GM04504 (cell line): ENCODE measurements at places on chromosomes 2 and 18.

DNA sequence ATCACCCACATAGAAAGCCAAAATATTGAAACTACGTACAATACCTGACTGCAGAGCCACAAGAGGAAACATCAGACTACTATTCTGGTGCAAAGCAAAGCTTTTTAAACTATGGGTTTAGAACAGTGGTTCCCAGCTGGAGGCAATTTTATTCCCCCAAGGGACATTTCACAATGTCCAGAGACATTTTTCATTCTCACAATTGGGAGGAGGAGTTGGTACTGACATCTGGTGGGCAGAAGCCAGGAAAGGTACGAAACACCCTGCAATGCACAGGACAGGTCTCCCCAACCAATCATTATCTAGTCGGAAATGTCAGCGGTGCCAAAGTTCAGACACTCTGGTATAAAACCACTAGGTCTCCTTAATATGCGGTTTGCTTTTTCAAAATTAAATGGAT is 88.4 kb upstream of the ARL5A start:
- DNase-seq, result no peak

DNA sequence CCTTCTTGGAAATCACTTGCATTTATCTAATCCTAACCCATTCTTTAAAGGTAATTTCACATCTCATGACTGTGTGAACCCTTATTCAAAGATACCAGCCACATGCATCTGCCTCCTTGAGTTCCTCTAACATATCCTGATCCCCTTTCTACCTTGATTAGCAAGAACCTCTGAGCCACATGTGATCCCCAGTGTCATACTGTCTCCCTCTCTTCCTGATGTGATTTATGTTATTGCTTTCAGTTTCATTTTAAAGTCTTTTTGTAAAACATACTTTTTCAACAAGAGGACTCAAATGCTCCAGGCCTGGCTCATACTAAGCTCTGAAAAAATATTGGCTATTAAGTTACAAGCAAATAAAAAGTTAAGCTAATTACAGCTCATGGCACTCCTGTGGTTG is 470.1 kb downstream of the DLGAP1 start:
- DNase-seq, result no peak

GRCh38 chr2:20604401-20604911 is 46.4 kb downstream of the HS1BP3 start:
- no peak for DNase-seq

DNA sequence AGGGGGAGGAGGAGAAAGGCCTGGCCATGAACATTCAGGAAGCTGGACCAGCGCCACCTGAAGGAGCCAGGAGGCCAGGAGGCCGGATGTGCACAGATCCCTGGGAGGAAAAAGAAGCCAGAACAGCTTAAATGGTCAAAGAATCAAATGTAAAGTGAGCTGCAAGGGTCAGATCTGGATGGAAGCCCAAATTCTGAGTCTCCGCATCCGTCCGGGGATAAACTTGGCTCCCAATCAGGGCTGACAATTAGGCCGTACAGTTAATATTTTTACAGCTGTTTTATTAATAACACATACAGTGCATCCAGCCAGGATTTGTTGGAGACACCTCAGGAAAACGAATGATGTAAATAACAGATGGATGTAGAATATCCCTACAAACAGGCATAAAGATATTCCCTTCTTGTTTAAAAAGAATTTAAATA is 495.1 kb upstream of the TCF4 start:
- DNase-seq, result no peak

GRCh38 chr2:41544709-41545108 is 503.1 kb upstream of the PKDCC start:
- DNase-seq, result no peak

GRCh38 chr2:67716895-67717396 is 319.8 kb downstream of the ETAA1 start:
- no peak for DNase-seq

DNA sequence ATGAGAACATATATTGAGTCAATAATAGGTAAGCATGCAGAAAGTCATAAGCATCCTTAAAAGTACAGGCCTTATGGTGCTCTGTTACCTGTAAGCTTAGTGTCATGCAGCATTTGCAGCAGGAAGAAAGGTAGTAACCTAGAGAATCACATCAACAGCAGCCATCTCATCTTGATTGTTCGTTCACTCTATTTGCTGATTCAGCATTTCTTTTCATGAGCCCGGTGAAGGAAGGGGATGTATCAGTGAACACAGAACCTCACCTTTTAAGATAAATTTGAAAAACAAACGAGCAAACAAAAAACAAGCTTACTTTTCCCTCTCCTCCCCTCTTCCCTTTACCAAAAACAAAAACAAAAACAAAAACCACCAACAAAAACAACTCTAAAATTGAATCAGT is 89.9 kb downstream of the MIB1 start:
- no peak for DNase-seq

DNA sequence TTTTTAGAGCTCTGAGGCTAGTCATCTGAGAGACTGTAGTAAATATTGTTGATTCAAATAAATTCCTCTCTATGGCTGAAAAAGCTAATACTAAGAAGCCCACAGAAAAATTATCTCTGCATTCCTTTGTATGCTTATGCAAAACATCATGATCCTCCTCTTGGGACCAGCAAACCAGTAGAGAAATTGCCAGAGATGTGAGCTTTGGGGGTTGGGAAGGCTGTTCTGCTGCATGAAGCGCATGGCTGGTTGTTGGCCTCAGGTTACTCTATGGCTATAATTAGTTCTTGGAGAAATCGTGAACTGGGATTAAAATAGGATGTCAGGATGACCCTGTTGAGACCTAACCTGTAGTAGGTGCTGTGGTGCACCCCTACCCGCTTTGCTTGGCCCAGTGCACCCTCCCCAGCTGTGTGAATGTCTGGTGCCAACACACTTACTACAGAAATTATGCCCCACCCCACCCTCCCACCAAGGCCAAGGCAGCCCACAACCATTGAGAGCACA is 35.5 kb upstream of the C1D start:
- no peak for DNase-seq

DNA sequence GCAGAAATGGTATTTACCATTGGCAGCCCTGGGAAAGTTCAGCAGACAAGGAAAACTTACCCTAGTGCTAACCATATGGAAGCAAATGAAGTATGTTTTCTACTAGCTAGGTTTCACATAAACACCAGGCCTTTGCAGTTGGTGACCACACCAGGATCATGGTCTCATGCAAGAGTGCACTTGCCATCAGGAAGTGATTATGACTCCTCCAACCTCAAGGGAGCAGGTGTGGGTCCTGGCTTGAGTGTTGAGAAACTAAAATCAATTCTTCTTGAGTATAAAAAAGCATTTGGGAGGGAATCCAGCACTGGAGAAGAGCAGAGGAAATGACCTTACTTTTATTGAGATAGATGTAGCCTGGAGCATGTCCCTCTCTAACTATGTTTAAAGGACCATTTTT is 56.8 kb upstream of the SPAG16 start:
- no peak for DNase-seq

- DNase-seq, result no peak
Measured at GRCh38 chr2:1750270-1750932, 6.1 kb upstream of the PXDN start.

- no peak for DNase-seq
Measured at GRCh38 chr2:37896319-37896718, 28.8 kb upstream of the RMDN2 start.

DNA sequence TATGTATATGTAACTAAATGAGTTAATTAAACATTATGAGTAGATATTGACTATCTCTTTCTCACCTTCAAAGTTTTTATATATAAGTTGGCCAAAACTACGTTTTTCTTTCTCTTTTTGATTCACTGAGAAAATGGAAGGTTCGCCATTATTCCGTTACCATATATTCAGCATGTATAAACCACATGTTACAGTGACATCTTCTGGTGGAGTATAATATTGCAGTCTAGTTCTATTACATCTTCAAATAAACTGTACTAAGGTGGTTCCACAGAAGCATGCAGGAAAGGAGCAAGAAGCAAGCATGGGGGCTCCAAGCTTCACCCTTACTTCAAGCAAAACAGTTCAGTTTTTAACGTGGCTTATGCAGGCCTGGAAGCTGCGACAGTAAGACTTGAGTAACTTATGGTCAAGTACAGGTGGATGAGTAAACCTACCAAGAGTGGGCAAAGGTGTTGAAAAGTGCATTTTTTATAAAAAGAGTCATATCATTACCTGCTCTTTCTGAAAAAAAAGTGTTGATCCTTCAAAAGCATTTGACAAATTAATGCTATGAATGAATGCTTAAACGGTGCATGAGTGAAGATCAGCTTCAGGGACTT is 129.8 kb upstream of the RAB6C start:
- peak; percentile 41 for DNase-seq

GRCh38 chr2:145593280-145593679 is 1073.4 kb upstream of the ZEB2 start:
- DNase-seq, result no peak

DNA sequence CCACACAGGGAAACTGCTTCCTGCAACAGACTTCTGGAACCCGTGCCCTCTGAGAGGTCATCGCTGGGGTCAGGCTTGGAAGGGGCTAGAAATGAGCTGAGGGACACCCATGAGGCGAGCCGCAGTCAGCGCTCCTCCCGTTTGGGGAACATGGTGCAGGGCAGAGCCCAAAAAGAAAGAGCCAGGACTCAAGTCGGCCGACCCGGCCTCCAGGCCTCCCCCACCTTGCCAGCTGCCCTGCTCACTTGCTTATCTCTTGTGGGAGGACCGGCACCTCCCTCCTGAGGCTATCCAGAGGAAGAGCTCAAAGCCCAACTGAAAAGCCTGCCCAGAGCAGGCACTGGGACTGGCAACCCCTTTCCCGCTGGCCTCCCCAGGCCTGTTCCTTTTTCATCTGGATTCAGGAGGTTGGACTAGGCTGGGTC is 43.6 kb downstream of the SCTR start:
- DNase-seq, result no peak

GRCh38 chr2:37857575-37858399 is 67.3 kb upstream of the RMDN2 start:
- DNase-seq, result no peak

DNA sequence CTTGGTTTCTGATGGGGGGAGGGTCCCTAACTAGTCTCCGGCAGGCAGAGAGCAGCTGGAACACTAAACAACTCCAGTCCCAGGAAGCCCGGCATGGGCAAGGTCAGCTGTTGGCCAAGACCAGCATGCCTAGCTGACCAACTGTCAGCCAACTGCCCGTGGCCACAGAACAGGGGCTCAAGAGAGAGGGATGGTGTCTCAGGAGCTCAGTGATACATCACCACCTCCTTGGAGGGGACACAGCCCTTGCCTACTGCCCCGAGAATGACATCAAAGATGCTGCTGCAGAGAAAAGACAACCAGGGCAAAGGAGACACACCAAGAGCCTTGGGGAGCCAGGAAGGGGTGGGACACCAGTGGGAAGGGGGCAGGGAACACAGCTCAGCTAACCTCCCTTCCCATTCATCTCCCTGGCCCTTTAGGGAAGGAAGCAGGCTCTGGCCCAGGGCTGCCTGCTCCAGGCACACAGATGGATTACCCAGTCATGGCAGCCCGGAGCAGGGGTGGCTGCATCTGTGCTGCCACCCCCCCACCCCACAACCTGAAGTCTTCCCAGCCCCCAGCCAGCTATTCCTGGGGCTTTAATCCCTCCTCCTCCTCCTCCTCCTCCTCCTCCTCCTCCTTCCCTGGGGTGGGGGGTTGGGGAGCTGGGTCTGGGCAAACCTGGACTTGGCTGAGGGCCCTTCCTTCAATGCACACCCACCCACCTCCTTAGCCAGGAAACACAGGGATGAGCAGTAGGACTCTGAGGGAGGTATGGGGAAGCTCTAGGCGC is 1.9 kb downstream of the BIN1 start:
- DNase-seq, result no peak
